ENCODE measurements at places on chromosomes 3 and 15.

DNA sequence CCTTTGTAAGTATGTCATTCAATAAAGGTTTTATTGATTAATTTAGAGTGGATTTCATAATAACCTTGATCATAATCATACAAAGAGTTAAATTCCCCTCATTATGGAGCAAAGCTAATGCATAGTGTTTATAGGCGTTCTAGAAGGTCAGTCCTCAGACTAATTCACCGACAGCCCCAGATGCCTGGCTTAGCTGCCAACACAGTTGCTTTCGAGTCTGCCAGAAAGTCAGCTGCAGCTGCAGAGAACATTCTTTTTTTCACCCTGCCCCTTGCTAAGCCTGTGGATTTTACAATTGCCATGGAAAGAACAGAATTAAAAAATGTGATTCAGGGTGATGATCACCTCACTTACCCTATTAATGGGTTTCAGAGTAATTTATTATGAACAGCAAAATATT lies 21.2 kb downstream of the CADM2 start:
- no peak for DNase-seq

- DNase-seq, result no peak
Measured at GRCh38 chr3:25834346-25834745, 44.5 kb downstream of the OXSM start.

DNA sequence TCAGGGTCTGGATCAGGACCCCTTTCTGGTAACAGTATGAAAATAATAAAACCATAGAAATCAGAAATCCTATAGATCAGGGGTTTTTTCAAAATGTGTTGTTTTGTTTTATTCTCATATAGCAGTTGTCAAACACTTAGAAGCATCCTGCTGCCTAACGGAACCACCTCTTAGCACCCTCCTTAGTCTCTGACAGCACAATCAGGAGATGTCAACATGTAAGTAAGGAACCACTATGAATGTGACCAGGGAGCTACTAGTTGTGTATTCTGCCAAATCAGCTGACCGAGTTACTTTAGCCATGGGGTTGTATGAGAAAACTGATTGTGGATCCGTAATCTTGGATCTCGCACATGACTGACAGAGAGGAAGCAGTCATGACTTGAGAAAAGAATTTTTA lies 22.2 kb downstream of the CCDC39 start:
- no peak for DNase-seq

- no peak for DNase-seq
Measured at GRCh38 chr15:67579164-67579563, 36.7 kb downstream of the MAP2K5 start.

DNA sequence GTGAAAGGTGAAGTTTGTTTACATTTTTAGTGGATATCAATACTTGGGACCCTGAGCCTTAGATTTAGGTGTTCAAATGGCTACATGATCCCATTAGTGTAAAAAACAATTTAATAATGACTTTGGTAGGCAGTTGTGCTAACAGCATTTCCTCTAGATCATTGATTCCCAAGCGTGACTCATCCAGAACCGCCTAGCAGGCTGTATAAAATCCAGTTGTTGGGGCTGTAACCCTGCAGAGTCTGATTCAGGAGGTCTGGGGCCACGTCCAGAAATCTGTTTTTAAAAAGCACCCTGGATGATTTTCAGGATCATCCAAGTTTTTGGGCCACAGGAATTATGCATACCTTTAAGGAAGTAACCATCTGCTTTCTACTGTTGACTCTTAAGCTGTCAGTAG lies 156.4 kb downstream of the TP63 start:
- no peak for DNase-seq

DNA sequence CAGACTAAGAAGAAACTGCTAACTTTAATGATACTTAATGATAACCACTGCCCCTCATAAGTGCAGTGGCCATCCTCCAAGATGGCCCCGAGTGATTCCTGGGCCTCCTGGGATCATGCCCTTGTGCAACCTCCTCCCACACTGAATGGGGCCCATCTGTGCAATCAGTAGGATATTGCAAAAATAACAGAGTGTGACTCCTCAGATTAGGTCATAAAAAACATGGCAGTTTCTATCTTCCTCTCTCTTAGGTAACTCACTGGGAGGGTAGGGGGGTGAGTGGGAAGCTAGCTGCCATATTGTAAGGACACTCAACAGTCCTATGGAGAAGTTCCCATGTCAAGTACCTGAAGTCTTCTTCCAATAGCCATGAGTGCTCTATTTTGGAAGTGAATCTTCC lies 173.0 kb downstream of the SHQ1 start:
- DNase-seq, result no peak

DNA sequence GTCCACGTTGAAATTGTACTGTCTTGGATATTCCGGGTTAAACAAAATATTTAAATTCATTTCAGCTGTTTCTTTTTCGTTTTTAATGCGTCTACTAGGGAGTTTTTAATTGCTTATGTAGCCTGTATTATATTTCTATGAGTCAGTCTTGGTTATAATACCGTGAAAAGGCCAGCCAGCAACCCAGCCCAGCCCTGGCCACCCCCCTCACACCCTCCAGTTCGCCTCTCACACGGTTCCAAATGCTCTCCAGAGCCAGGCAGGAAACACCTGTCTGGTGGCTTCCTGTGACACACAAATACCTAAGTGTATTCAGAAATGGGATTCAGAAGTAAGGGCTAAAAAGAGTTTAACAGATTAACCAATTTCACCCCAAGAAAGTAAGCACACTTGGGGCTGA lies 4.4 kb downstream of the SH3BP5 start:
- no peak for DNase-seq

DNA sequence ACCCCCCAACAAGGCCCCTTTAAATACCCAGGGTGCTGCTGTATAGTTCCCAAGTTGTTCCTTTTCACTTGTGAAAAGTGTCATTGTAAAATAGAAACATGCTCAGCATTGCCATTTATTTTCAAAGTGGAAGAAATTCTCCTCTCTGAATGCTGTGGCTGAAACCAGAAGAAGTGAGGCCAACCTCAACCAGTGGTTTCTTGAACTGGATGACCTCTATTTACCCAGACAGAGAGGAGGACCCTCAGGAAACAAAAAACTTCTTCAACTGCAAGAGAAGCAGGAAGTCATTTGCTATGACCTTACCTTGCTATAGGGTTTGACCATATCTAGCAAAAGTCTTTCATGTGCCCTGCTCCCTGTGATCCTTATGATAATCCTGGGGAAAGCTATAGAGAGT lies 209.7 kb upstream of the RARB start:
- no peak for DNase-seq

GRCh38 chr3:177263615-177264368 lies 66.5 kb upstream of the TBL1XR1 start:
- DNase-seq, result no peak

DNA sequence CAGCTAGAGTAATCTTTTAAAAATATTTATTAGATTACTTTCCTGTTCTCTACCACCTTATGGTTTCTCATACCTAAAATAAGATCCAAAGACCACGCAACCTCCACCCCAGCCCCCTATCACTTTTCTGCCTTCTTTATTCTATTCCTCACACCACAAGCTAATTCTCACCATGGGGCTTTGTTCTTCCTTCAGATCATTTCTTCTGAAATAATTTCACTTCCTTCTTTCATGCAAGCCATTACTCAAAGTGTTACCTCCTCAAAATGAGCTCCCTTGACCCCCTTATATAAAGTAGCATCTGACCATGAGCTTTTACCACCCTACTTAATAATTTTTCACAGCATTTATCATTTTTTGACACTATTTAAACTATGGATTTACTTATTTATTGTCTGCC lies 233.2 kb upstream of the TMCO5A start:
- DNase-seq, result no peak

DNA sequence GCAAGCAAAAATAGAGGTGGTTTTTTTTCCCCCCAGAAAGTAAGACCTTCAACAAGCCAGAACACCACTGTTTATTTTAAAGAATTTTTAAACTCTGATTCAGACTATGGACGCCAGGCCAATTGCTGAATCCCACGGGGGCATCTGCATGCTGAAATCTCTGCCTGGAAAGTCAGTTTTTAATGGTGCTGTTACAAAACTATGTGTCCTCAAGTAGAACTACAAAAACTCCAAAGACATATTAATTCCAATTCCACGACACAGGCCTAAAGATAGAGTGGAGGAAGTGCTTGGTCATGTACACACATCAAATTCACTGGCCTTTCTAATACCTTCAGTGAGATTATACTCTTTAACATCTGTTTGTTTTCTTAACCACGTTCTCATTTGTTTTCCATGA lies 490.5 kb upstream of the NR2F2 start:
- no peak for DNase-seq

- DNase-seq, result no peak
Measured at GRCh38 chr3:116841003-116841735, 131.6 kb downstream of the TUSC7 start.

GRCh38 chr3:181176601-181177000 lies 187.1 kb upstream of the DNAJC19 start:
- no peak for DNase-seq

GRCh38 chr3:31680072-31680870 lies 147.5 kb downstream of the STT3B start:
- no peak for DNase-seq

- DNase-seq, result no peak
Measured at GRCh38 chr3:1214933-1215332, 122.1 kb downstream of the CNTN6 start.

DNA sequence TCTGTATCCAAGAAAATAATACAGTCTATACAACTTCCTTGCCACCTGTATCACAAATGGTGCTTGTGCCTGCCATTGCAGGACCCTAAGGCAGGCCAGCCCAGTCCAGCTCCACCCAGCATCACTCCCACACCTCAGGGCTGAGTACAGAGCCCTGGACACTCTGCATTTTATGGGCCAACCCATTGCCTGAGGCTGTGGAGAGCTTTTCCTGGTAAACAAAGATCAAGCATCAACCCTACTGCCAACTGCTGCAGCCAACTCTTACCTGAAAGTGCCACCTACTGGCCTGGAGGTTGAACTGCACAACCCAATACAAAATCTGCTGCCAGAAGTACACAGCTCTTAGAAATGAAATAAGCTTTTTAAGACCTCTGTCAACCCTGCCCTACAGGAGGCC lies 1082.2 kb downstream of the NAALADL2 start:
- peak; percentile 37 for DNase-seq

DNA sequence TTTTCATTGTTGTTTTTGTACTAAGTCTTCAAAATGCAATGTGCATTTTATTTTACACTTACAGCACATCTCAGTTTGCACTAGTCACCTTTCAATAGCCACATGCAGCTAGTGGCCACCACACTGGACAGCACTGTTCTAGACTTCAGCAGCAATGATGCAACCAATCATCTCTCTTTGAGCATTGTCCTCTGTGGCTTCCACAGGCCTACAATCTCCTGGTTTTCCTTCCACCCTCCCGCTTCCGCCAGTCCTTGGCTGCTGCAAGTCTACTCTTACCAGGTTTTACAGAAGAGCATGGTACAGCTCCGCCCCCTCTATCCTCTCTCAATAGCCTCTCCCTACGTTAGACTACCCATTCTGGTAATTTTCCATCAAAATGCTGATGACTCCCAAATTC lies 25.1 kb upstream of the FSIP1 start:
- no peak for DNase-seq

DNA sequence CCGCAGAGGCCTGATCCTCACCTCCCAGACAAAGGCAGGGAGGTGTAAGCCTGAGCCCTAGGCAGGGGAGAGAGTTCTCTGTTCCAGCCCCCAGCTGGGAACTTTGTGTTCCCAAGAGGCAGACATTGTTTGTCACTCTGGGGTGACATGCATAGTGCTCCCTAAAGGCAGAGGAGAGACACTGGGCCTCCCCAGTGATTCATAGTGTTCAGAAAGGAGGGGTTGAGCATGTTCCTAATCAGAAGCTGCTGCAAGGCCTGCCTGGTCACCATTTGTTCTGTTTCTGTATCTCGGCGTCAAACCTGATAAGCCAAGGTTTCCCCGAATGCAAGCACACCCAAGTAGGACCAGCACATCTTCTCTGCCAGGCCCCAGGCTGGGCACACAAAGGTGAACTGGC lies 24.0 kb upstream of the SLC6A6 start:
- DNase-seq, result no peak
